Heart left ventricle (tissue), 16 donors: ENCODE measurements at places on chromosomes 3 and 15. TPM values are rescaled to one million over a fixed set of nuclear protein-coding genes. Genes with fewer than 3 reads are reported as not detected.

DNA sequence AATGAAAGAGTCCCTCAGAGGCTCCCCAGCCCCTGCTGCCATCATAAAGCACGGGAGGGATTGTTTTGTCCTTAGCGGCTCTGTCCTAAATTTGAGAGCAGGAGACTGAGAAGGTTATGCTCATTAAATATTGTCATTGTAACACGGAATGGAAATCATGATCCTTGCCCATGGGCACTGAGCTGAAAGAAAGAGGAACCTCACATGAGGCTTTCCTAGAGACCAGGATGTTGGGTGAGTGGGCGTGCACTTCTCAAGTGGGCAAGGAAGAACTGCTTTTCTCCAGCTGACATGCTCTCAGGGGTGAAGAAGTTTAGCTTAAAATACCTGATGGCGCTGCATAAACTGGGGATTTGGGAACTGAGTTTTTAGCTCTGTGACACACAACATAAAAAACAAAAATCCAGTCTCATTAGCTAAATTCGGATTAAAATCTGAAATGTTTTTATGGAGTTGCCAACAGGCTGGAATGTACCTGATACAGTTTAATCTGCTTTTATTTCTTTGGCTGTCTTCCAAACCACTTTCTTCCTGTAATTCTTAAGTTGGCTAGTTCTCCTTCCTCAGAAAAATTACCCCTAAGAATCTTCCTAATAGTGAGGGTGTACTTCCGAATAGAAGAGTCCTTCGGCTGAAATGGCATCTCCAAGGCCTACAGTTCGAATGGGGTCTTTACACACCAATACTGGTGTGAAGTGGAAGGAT, 31.7 kb downstream of the ADPGK start:
- no peak for DNase-seq

DNA sequence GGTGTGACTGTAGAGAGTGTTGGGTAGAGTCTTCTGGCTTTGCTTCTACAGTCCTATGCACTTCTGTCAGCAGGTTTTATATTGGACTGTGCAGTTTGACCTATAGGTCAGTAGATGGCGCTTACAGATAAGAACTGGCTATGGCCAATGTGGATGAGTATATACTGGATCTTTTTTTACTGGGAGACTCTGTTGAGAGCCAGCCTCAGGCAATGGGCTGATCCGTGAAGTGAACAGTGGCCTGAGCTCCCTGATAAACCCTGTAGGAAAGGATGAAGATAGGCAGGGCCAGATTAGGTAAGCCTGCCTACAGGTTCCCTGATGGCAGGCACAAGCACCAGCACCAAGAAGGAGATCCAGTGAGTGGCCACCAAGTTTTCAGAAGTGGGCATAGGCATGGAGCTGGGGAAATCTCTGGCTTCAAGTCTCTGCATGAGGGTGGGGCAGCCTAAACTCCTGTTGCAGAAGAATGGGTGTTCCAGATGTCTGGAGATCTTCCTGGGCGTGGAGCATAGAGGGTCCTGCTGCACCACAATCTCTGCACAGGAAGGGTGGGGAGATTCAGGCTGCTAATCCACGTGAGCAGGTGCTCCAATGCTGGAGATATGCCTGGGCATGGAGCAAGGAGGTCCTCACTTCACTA, 326.0 kb upstream of the SGO1 start:
- DNase-seq: no peak

GRCh38 chr3:22089284-22089683, 338.3 kb upstream of the ZNF385D start:
- DNase-seq: no peak

GRCh38 chr3:57681691-57682090, 11.2 kb downstream of the DENND6A start:
- no peak for DNase-seq

The ABHD5 gene
- 25.7 TPM for total RNA-seq

DNA sequence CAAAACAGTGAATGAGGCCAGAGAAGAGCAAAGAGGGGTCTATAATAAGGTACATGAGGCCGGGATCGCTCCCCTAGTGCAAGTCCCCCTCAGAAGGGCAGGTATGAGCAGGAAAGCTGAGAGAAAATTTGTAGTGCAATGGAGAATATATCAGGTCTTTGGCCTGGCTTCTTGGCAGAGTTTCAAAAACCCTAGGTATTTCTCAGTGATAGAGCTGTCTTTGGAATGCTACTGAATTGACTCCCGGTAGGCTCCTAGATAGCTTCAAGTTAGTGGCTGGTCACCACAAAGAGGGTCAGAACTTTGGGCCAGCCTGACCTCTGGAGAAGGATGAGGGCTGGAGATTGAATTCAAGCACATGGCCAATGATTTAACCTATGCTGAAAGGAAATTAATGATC, 30.6 kb upstream of the OXTR start:
- DNase-seq: no peak

The LNP1 gene
- 5.3 TPM for total RNA-seq

DNA sequence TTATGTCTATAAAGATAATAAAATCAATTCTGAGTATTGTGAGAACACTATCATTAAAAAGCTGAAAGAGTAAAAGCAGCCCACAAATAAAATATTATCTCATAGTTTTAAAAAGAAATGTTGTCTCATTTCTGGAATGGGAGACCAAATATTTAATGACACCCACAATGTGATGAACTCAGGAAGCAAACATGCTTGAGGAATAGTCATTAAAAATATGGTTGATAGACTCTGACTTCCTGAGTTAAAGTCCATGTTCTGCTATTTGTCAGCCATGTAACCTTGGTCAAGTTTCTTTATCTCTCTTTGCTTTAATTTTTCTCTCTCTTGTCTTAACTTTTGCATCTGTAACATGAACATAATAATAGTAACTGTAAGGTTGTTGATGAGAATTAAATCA, 35.5 kb upstream of the CHMP2B start:
- DNase-seq: no peak

The GOLGA6D gene
- not detected for total RNA-seq

DNA sequence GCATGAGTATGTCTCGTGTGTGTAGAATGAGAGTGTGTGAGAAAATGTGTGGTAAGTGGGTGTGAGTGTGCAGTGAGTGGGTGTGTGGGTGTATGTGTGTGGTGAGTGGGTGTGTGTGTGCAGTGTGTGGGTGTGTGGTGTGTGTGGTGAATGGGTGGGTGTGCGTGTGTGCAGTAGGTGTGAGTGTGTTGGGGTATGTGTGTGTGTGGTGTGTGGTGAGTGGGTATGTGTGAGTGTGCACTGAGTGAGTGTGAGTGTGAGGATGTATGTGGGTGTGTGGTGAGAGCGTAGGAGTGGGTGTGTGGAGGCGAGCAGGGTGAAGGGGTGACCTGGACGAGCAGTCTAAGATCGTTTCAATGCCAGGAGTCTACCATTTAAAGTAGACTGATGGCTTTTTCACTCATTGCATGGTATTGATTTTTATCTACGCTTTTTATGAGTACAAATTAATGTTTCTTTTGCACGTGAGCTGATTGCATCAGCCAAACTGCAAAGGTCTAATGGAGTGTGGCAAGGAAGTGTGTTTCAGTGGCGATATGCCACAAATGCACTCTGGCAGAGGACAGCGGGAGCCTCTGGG, 1.6 kb upstream of the CPN2 start:
- no peak for DNase-seq

DNA sequence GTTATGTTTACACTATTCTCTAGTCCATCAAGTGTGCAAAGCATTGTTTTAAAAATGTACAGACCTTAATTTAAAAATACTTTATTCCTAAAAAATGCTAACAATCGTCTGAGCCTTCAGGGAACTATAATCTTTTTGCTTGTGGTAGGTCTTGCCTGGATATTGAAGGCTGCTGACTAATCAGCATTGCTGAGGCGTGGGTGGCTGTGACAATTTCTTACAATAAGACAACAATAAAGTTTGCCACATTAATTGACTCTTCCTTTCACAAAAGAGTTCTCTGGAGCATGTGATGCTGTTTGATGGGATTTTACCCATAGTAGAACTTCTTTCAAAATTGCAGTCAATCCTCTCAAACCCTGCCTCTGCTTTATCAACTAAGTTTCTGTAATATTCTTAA, 384.0 kb upstream of the TGFBR2 start:
- no peak for DNase-seq

DNA sequence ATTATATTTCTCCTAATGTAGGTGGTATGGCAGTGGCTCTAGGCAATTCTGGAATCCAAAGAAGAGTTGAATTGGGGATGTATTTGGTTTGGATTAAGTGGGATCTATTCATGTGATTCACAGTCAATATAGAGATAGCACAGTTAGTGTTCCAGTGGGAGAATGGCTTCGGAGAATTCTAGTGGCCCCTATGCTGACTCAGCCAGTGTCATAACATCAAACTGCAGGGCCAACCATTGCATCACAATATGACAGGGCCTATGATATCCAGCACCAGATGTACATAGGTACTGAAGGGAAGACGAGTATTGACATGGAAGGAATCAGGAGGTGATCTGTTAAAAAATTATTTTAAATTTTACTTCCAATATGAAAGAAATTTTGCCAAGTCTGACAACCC, 302.8 kb upstream of the UBE2E2 start:
- no peak for DNase-seq

The ZIC4 gene
- not detected for total RNA-seq

The CX3CR1 gene
- total RNA-seq: 2.1 TPM

GRCh38 chr3:78221796-78222195, 1181.9 kb downstream of the ROBO2 start:
- no peak for DNase-seq

DNA sequence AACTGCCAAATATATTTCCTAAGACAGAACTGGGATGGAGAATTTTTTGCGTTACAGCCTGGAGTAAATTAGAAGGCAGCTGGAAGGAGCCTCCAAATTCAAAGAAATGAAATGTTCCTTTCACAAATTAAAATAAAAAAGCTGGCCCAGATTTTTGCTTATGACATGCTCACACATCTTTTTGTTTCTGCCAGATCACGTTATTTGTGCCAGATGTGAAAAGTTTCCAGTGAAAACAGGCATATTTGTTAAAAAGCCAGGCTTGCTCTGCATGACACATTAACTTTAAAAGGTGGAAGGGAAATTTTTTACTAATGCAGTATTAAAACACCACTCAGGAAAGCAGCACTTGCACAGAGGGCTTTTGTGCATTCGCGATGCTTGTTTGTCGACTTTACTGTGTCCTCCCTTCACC, 23.3 kb upstream of the ACKR4 start:
- DNase-seq: no peak

GRCh38 chr3:72782521-72782920, 65.7 kb downstream of the SHQ1 start:
- DNase-seq: no peak

The MKRN2OS gene
- total RNA-seq: 11.4 TPM

GRCh38 chr3:47404955-47405790, 24.4 kb downstream of the PTPN23 start:
- no peak for DNase-seq

The ECE2 gene
- not detected for total RNA-seq

The IGSF10 gene
- total RNA-seq: 0.69 TPM

- DNase-seq: no peak
Measured at GRCh38 chr3:81492040-81492439, 269.4 kb downstream of the GBE1 start.

- no peak for DNase-seq
Measured at GRCh38 chr15:65275104-65275727, 11.5 kb downstream of the PARP16 start.

DNA sequence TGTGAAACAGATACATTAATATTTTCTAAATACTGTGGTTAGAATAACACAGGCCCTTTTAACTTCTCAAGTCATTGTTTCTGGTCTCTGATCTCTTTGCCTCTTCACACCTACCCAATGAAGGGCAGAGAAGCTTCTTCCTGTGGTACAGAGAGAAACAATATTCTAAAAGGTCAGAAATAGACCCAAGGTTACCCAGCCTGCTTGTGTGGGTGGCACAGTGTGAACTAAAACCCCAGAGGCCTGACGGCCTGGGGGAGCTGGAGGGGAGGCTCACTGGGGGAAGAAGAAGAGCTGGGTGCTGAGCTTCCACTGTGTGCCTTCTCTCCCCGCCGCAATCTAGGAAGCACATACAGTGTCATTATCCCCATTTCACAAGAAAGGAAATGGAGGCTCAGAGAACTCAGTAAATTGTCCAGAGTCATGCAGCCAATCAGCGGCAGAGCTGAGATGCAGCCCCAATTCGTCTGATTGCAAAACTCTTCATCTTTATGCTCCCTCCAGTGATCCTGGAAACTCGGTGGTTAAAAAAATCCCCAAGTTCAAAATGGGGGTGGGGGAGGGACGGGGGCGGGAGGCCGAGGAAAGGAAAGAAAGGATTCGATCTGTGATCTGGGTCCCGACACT, 64.1 kb upstream of the HEG1 start:
- DNase-seq: no peak
